Neural progenitor cell (in vitro differentiated cells): ENCODE measurements at places on chromosomes 3 and 15. TPM values are rescaled to one million over a fixed set of nuclear protein-coding genes. Genes with fewer than 3 reads are reported as not detected.
A peak's percentile ranks its signal among the peaks of the same experiment; 100 is the strongest.

Gene GALNT15
- total RNA-seq: 0.09 TPM in 1 of 2 replicates, not detected in the other

Gene CSTA
- not detected in 2 replicates for total RNA-seq

- no peaks in the 10 kb centered on the region for H3K36me3 ChIP-seq
- no peak for DNase-seq
- H3K27me3 ChIP-seq: peaks cover 82% of the 10 kb centered on the region
- no peak overlapping the region for H3K4me3 ChIP-seq
- H3K27ac ChIP-seq: no peak overlapping the region
- no peaks in the 10 kb centered on the region for H3K4me1 ChIP-seq
These were observed 1.8 kb upstream of the ROPN1B start for GRCh38 chr3:125967156-125967555.

DNA sequence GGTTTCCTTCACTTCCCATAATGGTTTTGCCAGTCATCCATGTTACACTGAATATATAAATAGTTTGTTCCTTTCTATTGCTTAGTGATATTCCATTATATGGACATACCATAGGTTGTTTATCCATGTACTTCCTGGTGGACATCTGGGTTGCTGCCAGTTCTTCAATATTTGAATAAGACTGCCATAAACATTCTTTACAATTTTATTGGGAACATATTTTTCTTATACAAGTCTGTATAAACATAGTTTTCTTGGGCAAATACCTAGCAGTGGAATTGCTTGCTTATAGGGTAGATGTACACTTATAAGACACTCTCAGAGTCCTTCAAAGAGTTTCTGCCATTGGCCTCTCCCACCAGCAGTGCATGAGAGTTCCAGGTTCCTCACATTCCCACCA is 231.4 kb downstream of the OPA1 start:
- no peak overlapping the region for H3K27ac ChIP-seq
- no peaks in the 10 kb centered on the region for H3K27me3 ChIP-seq
- no peaks in the 10 kb centered on the region for H3K36me3 ChIP-seq
- no peak overlapping the region for H3K4me3 ChIP-seq
- H3K4me1 ChIP-seq: peaks cover 27% of the 10 kb centered on the region

DNA sequence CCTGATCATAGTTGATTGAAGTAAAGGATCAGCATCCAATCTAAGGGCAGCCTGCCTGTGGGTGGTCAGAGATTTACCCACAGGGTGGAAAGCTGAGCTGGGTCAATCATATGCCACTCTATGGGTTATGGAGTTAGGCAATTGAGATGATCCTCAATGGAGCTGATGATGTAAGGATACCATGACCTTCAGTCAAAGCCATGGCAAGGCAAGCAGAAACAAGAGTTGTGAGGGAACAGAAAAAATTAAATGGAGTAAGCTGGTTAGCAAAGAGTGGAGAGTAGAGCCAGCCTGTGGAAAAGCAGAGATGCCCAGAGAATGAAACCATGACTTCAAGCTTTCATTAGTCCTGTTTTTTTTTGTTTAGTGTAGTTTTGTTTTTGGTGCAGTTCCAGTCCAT is 5.7 kb upstream of the IQGAP1 start:
- H3K27ac ChIP-seq: no peak overlapping the region
- H3K4me3 ChIP-seq: no peak overlapping the region
- H3K4me1 ChIP-seq: no peaks in the 10 kb centered on the region
- no peaks in the 10 kb centered on the region for H3K36me3 ChIP-seq

DNA sequence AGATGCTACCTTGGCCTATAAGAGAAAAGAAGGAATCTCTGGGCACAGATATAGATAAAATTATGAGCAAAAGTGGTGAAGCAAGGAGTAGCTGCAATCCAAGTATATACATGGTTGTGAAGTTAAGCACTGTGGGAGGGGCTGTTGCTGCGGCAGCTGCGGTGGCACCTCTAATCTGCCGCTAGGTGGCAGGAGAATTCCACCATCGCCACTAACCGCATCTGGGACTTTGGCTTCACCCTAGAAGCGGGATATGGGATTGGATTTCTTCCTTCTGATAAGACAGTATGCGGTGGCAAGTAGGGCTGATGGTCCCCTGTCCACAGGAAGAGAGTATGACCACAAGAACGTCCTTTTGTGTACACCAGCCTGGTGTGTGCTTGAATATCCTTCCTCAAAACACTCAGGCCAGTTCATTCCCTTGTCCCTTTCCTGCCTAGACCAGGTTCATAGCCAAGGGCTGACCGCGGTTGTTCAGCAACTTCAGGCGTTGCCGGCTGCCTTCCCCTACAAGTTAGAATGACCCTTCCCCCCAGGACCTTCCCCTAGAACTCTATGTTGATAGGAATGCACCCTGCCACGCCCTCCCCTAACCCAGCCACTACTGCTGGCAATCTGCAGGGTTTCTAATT is 5.1 kb downstream of the MAGEL2 start:
- H3K4me1 ChIP-seq: no peaks in the 10 kb centered on the region
- DNase-seq: peak; percentile 73
- no peak overlapping the region for H3K4me3 ChIP-seq
- no peaks in the 10 kb centered on the region for H3K36me3 ChIP-seq
- H3K27me3 ChIP-seq: no peaks in the 10 kb centered on the region

DNA sequence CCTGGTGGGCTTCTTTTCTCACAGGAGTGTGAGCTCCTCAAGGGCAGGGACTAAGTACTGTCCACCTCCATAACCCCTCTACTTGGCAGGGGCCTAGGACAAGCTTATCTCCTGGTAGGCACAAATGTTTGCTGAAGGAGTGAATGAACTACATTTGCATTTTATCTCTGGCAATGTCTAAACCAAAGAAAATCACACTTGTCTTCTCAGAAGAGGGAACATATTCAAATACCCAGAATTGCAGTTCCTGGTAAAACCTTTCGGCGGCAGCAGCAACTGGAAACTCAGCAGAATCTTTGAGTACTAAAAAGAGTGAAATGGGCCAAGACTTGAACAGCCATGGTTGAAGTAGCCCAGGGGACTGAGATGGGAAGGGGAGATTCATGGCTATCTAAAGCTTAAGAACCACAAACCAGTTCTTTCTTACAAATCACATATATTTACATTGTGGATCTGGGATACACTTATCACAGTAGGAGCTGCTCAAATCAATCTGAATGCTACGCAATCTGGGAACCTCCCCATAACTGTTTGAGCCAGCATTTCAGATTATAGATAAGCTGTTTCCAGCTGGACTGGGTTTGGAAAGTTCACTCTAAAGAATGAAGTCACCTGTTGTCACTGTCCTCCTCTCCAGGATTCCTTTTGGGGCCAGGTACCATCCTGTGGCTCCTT is 18.7 kb upstream of the PTPN9 start:
- no peaks in the 10 kb centered on the region for H3K4me1 ChIP-seq
- no peak overlapping the region for H3K27ac ChIP-seq
- DNase-seq: peak; percentile 24
- H3K36me3 ChIP-seq: no peaks in the 10 kb centered on the region

GRCh38 chr3:48826451-48826850 is 21.2 kb downstream of the PRKAR2A start:
- no peak overlapping the region for H3K27ac ChIP-seq
- no peak for DNase-seq
- H3K4me1 ChIP-seq: no peaks in the 10 kb centered on the region
- no peak overlapping the region for H3K4me3 ChIP-seq
- H3K27me3 ChIP-seq: no peaks in the 10 kb centered on the region

DNA sequence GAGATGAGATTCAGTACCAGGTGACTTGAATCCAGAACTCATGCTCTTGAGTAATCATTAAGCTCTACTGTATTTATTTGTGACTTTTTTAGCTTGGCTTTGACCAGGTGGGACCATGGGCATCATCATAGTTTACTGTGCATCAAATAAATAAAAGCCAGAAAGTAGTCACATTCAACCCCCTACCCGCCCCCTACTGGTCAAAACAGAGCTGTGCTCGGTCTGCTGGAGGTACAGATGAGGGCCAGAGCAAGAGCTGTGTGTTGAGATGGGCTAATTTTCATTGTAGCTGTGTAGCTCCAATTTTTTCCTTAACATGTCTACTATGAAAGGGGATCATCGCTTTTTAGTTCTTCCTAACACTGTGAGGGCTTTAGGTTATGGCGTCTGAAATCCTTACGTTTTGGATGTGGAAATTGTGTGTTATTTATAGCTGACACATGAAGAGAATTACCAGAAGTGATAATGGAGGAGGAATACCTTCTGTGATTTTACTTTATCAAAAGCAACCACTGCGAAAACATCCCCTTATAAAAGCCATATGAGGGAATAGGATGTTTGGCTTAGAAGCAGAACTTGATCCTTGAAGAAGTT is 375.1 kb downstream of the PTPRG start:
- no peak overlapping the region for H3K4me3 ChIP-seq
- H3K27me3 ChIP-seq: no peaks in the 10 kb centered on the region
- H3K27ac ChIP-seq: no peak overlapping the region

DNA sequence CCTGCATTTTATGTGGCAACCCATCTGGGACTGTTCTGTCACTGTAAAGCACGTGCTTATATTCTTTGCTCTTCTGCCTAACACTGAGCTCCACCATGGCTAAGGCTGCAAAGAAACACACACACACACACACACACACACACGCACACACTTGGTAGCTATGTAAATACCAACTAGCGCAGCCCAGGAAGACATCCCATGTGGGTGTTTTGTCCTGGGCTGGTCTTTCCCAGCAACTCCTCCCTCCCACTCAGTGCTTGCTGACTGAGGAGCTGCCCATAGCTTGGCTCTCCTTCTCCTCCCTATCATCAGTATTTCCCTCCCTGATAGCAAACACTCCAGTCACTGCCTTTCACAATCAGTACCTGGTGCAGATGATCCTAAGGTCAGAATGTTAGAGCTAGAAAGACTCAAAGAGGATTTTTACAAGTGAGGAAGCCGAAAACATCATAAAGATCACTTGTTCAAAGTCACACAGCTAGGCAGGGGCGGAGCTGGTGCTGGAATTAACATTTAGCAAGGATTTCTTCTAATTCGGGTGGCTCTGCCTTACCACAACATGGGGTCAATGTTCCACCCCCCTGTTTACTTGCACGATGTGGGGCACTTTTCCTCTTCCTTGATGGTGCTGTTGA is 377.1 kb upstream of the TBL1XR1 start:
- H3K27me3 ChIP-seq: no peaks in the 10 kb centered on the region
- no peak overlapping the region for H3K4me3 ChIP-seq
- peak; percentile 64 for DNase-seq
- H3K4me1 ChIP-seq: peaks cover 3% of the 10 kb centered on the region

GRCh38 chr3:40523781-40524180 is 979 bp upstream of the ZNF621 start:
- H3K36me3 ChIP-seq: no peaks in the 10 kb centered on the region
- DNase-seq: peak; percentile 4
- peaks cover 5% of the 10 kb centered on the region for H3K4me1 ChIP-seq
- H3K27ac ChIP-seq: no peak overlapping the region

DNA sequence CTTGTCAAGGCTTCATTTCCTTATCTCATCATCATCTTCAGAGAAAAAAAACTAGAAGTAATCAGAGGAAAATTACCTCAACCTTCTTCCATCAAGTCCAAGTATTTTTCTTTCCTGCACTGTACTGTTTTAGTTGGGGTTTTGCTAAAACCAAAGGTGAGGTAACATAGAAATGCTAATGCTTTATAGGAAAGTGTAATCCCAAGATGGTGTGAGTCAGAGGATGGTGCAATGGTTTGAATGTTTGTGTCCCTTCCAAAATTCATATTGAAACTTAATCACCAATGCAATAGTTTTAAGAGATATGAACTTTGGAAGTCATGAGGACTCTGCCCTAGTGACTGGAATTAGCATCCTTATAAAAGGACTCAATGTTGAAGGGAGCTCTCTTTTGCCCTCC is 79.5 kb downstream of the KBTBD8 start:
- DNase-seq: no peak
- no peaks in the 10 kb centered on the region for H3K27me3 ChIP-seq
- no peaks in the 10 kb centered on the region for H3K4me1 ChIP-seq
- no peaks in the 10 kb centered on the region for H3K36me3 ChIP-seq

- H3K4me1 ChIP-seq: peaks cover 11% of the 10 kb centered on the region
- no peaks in the 10 kb centered on the region for H3K36me3 ChIP-seq
- DNase-seq: no peak
- H3K27me3 ChIP-seq: no peaks in the 10 kb centered on the region
- H3K27ac ChIP-seq: no peak overlapping the region
These were observed 68.4 kb downstream of the PPCDC start for GRCh38 chr15:75091814-75092213.

DNA sequence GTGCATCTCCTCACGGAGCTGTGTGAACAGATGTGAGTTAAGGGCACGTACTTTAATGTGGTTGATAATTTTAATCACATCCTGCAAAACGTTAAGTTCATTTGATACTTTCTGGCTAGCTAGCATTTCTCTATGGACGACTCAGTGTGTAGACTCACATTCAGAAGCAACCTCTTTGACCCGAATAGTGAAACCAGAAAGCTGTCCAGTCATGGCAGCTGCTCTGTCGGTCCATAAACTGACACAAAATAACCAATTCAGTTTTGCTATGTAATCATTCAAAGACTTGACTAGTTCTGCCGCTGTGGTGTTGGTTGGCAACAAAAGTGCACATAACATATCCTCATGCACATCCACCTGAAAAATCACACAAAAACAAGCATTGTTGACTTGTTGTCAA is 3.7 kb upstream of the GFM1 start:
- H3K4me3 ChIP-seq: no peak overlapping the region
- no peak overlapping the region for H3K27ac ChIP-seq
- no peak for DNase-seq
- no peaks in the 10 kb centered on the region for H3K27me3 ChIP-seq
- H3K36me3 ChIP-seq: no peaks in the 10 kb centered on the region

DNA sequence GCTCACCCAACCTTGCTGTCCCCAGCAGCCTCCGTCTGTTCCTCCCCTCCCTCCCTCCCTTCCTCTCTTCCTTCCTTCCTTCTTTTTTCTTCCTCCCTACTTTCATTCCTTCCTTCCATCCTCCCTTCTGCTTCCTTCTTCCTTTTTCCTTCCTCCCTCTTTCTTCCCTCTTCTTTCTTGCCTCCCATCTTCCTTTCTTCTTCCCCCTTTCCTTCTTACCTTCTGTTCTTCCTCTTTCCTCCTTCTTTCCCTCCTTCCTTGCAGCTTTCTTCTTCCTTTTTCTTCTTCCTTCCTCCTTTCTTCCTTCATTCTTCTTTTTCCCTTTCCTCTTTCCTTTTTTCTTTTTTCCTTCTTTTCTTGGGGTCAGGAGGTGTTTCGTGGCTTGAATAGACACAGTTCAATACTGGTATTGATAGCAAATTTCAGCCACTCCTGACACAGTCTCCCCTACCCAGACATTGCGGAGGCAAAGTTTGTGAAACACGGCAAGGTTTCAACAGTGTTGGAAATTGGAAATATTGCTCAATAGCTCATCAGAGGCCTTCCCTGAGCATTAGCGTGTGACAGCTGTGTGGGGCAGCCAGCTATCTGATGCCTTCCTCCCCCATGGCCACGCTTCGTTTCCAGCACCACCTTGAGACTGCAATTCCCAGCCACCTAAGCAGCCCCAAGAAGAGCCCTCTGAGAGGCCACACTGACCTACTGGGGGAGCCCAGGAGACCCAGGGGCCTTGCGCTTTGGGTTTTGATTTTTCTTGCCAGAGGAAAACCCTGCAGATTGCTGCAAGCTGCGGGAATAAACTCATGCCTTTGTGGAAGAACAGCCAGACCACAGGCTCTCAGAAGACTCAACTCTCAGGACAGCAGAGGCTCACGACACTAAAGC is 82.2 kb downstream of the KLF15 start:
- DNase-seq: no peak
- H3K36me3 ChIP-seq: no peaks in the 10 kb centered on the region
- peaks cover 4% of the 10 kb centered on the region for H3K4me1 ChIP-seq
- no peak overlapping the region for H3K4me3 ChIP-seq
